Activated CD4-positive, CD25-positive, alpha-beta regulatory T cell (primary cell): ENCODE measurements at places on chromosomes 11 and 22.

DNA sequence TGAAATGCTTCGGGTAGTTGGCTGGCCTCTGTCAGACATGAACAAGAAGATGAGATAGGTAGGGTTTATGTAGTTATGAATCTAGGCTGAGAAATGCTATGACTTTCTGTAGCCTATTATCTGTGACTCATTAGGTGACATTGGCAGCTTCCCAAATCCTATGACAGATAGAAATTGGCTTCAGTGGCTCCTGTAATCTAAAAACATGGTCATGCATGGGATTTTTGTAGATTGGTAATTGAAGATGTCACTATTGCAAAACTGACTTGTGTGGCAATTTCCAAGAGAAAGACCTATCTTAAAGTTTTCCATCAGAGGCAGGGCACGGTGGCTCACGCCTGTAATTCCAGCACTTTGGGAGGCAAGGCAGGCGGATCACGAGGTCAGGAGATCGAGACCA, 29.4 kb upstream of the GRIK4 start:
- no peak for DNase-seq

DNA sequence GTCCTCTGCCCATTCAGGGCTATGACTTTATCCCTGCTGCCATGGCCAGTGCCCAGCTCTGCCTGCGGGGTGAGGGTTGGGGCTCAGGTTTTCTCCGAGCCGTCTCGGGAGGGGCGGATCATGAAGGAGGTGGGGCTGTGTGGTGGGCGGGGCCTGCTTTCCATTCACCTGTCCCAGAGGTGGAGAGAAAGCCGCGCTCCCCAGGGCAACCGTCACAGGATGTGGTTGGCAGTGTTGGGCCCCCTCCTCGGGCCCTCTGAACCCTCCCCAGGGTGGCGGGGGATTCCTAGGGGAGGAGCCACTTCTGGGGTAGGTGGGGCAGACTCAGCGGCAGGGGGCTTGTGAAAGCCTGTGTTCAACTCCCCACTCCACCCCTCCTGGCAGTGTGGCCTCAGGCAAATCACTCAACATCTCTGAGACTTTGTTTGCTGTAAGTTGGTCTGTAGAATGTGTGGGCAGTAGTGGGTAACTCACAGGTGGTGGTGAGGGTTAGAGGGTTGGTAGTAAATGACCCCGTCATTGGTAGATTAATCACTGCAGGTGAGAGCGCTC, 50.3 kb downstream of the CD6 start:
- DNase-seq = peak; percentile 74

DNA sequence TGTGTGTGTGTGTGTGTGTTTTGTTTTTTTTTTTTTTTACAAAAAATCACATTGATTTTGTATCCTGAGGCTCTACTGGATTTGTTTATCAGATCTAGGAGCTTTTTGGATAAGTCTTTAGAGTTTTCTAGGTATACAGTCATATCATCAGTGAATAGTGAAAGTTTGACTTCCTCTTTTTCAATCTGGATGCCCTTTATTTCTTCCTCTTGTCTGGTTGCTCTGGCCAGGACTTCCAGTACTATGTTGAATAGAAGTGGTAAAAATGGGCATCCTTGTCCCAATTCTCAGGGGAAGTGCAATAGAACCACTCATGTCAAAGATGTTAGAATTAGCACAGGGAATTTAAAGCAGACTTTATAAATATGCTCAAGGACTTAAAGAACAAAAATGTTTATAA, 32.6 kb upstream of the PRDM11 start:
- no peak for DNase-seq

DNA sequence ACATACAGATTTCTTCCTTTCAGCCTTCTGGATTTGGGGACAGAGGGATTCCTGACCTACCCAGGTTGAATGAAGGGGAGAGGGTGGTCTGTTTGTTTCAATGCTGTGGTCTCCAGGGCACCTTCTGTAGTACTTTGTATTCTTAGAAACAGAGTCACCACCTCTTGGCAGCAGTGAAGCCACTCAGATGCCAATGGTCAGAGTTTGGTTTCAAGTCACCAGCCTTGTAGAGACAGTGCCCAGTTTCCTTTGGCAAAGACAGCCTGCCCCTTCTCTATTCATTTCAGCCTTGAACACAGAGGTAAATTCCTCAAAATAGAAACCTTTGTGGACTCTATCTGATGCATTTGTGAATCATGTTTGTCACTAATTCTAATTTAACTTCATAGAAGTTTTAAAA, 111.7 kb upstream of the RASSF10 start:
- no peak for DNase-seq

DNA sequence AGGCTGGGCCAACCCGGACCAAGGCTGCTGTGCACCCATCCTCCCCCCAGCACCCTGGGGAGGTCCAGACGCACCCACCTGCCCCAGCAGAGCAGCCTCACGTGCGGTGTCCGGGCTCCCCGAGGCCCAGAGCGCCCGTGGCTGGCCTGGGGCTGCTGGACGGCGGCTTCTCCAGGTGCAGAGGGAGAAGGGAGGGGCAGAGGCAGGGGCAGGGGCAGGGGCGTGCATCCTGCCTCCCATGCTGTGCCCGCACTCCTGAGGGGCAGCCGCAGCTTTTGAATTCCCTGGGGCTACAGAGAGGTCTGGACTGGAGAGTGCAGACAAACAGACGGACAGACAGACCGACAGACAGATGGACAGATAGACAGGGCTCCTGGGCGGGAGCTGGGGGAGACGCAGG, 83.6 kb upstream of the PRR5 start:
- no peak for DNase-seq

GRCh38 chr22:17946662-17947367, 77.5 kb downstream of the MICAL3 start:
- no peak for DNase-seq

DNA sequence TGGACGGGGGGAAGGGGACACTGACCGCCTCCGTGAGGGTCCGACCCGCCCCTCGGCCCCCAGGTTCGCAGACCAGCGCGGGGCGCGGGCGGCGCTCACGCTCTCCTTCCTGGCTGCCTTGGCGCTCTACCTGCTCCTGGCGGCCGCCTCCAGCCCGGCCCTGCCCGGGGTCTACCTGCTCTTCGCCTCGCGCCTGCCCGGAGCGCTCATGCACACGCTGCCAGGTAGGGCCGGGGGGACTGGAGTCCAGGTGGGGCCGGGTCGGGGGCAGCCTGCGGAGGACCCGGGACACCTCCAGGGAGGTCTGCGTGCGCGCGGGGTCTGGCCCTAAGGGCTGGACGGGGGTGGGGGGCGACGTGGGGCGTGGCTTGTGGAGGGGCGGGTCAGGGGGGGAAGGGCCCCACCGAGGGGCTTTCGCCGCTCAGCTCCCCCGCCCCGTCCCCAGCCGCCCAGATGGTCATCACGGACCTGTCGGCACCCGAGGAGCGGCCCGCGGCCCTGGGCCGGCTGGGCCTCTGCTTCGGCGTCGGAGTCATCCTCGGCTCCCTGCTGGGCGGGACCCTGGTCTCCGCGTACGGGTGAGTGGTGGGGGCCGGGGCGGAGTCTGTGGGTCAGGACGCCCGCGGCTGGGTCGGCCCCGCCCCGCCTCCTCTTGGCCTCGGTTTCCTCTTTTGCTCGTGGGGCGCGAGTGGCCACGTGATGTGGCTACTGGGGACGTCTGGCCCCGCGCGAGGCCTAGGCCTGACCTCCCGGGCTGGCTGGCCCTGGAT, 19.9 kb downstream of the PHLDA2 start:
- DNase-seq = no peak

GRCh38 chr22:40325315-40325714, 21.0 kb upstream of the ADSL start:
- DNase-seq = no peak

- DNase-seq = no peak
Observed at GRCh38 chr11:67466962-67467771, 1.9 kb downstream of the TMEM134 start.

DNA sequence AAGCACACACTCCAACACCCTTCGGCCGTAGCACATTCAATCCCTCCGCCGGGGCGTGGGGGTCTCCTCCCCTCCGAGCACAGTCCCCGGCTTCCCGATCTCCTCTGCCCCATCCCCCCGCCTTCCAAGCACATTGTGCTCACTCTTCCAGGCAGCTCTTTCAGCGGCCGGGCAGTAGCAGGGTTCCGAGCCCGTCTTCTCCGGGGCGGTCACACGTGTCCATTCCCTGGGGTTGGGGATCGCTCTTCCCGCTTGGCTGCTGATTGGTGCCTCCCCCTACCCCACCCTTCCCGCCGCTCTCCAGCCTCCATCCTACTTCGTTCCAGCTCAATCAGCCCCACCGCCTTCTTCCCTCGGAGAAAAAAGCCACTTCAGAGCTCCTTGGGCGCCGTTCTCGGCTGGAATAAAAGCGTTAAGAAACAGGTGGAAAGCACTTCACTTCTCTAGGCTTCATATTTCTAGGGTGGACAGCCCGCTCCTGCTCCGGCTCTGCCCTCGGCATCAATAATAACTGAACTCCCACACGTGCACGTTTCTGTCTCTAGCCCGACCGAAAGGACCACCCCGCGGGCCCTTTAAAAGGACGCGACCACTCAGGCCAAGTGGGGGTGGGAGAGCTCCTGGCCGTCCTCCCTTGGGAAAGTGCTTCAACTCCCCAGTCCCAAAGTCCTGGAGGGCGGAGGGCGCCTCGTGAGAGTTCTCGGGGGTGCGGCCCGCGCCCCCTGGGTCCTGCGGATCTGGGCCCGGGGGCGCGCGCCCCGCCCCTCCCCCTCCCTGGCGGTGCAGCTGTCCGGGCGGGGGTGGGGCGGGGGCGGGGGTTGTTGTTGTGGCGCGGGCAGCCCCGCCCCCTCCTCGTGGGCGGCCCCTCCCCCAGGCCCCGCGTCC, 464 bp upstream of the CECR2 start:
- no peak for DNase-seq

- DNase-seq = no peak
Observed at GRCh38 chr22:22943521-22944267, 56.1 kb downstream of the IGLL5 start.

DNA sequence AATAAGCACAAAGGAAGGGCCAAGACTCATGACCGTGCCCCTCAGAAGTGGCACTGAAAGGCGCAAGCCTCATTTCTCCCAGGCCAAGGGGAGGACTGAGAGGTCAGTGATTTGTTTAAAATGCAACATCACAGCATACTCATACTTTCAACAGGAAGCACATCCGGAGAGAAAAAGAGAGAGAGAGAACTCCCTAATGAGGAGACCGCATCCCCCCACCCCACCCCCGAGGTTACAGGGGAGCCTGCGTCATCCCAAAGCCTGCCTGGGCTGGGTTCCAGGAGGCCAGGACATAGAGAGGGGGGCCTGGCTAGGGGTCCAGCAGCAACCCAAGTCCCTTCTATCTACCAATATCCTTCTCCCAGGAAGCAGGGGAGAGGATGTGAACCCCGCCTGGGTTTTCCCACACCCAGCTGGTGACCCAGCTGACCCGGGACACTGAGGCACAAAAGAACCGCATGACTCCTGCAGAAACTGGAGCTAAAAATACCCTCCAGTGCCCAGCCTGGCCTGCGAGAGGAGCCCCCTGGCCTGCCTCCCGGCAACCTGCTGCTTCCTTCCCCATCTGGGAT, 3.8 kb downstream of the CSNK1E start:
- no peak for DNase-seq

DNA sequence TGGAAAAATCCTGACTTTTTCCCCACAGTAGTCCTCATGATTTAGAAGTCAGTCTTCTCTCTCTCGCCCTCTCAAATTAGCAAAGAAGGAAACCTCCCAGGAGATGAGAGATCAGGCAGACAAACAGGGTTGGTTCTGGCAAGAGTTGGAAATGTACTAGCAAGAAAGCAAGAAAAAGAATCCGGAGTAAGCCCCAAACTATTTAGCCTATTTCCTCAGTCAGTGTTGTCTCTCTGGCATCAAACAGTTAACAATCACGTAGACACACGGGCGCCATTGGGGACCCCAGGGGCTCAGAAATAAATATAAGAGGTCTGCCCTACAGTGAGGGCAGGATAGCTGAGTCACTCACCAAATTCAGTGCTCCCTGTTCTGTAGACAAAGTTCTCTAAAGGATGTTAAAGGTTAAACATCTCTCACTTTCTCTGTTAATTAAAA, 4.7 kb downstream of the C11orf52 start:
- DNase-seq = no peak

- no peak for DNase-seq
Observed at GRCh38 chr11:87361891-87362290, 324.2 kb downstream of the TMEM135 start.

DNA sequence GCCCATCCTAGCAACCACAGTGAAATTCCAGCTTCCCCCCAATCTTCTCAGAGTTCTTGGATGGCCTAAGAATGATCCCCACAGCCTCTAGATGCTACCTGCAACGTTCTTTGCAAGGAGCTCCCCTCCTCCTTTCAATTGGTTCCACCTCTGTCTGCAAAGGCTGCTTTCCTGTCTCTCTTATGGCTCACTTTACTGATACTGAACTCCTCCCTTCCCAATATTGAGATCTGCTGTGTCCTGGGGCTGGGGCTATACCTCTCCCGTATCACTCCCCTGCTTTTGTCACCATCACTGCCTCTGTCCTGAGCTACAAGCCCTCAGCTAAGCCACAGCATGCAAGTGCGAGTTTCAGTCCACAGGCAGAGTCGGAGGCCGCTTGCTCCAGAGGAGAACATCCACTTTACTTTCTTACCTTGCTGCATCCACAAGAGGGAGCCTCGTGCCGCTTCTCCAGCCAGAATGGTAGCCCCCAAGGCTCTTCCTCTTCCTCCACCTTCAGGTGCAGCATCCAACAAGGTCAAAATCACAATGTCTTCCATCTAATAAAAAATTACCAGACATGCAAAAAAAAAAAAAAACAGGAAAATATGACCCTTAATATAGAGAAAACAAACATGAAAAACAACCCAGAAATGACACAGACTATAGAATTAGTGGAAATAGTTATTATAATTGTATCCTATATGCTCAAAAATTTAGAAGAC, 48.6 kb upstream of the TMEM45B start:
- no peak for DNase-seq

DNA sequence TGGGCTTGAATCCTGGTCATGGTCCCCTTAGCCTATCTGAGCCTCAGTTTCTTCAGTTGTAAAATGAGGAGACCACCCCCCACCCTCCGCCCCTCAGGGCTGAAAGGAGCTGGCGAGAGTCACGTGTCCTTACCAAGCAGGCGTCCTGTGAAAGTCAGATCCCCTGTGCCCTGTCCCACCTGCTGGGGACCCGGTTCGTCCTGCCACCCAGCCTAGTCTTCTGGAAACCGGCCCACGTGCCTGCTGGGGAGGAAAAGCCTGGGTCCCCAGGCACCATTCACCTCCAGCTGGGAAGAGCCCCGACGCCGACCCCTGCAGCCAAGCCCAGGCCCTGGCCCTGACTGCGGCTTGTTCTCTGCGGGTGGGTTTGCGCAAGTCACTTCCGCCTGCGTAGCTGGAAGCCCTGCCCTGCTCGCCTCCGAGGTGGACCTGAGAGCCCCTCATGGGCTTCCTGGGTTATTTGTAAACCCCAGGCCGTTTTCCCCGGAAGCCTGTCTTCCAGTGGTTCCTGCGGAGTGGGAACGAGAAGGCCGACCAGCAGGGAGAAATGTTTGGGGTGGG, 679 bp upstream of the SSH3 start:
- no peak for DNase-seq

GRCh38 chr11:43579171-43579918, 101.2 kb upstream of the HSD17B12 start:
- DNase-seq = no peak
